Uterus (tissue), 4 donors: ENCODE measurements at places on chromosomes 16 and 17.

DNA sequence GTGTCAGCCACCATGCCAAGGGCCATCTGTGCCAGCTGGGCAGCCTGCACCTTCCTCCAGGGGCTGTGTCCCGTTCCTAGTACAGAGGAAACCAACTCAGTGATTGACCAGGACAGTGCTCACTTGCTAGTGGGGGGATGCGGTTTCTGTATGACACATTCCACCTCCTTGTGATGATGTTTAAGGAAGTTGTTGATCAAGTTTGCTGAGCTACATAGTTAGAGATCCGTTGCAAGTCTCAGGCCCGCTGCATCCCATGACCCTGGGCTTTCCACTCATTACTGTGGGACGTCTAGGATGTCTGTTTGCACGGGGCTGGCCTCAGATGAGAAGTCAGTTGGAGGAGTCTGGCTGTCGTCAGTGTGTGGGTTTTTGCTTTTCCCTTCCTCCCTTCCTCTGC is 33.6 kb downstream of the RNF213 start:
- no peak for DNase-seq

DNA sequence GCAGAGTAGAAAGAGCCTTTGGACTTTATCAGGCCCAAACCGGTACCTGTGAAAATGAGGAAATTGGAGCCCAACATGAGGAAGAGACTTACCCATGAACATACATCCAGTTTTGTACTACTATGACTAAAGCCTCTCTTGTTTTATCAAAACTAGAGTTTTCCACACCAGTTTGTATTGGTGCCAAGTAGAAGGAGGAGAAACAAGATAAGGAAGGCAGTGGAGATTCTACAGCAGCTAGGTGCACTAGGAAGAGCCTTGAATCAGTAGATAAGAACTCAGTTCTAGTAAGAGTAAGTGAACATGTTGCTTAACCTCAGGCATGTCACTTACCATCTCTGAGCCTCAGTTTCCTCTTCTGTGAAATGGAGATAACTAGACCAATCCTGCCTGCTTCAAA is 13.7 kb upstream of the TMEM132E start:
- no peak for DNase-seq

- DNase-seq, result no peak
These were observed 74.9 kb downstream of the CMIP start for GRCh38 chr16:81519301-81520150.

- DNase-seq, result no peak
These were observed 26.7 kb downstream of the SMIM36 start for GRCh38 chr17:55484575-55484974.

GRCh38 chr16:21159281-21159951 is 942 bp downstream of the LDAF1 start:
- DNase-seq, result peak; percentile 31

DNA sequence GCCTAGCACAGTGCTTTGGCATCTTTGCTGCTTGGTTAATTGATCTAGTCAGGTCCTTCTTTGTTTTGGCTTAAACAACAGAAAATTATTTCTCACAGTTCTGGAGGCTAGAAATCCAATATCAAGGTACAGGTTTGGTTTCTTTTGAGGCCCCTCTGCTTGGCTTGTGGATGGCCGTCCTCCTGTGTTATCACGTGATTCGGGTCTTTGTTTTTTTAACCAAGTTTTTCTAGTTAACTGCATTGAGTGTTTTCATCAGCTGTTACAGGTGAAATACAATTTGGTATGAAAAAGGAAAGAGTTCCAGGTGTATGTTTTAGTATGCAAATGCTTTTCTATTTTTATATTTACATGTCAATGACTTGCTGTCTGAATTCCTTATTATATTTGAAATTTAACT is 2.8 kb downstream of the NLK start:
- DNase-seq, result no peak

- DNase-seq, result no peak
These were observed 6.6 kb downstream of the CYGB start for GRCh38 chr17:76530811-76531485.

GRCh38 chr17:13518261-13519000 is 83.3 kb downstream of the HS3ST3A1 start:
- peak; percentile 35 for DNase-seq

DNA sequence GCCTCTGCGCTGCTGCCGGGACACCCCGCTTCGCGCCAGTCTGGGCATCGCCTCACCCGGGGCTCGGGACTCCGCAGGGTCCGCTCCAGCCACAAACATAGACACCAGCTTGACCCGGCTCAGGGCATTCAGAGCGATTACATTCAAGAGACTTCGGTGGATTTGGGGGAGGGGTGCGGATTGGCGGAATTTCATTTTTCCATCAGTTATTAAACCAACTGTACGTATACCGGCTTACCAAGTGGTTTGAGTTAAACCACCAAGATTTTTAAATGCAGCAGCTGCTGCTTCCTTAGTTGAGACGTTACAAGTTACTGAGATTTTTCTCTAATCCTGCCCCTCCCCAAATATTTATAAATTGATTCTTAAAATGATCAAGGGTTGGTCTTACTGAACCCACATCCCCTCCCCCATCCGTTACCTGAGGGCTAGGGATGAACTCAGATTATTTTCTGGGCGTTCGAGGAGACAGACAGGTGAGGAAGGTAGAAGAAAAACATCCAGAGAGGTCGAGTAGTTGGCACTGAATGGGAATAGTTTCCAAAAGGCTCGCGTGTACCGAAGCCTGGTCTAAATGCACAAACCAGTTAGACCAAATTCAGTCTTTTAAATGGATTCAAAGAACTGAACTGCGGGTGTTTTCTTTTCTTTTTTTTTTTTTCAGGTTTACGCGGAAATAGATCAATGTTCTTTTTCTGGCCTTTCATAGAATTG is 1.5 kb downstream of the CRHR1 start:
- no peak for DNase-seq

DNA sequence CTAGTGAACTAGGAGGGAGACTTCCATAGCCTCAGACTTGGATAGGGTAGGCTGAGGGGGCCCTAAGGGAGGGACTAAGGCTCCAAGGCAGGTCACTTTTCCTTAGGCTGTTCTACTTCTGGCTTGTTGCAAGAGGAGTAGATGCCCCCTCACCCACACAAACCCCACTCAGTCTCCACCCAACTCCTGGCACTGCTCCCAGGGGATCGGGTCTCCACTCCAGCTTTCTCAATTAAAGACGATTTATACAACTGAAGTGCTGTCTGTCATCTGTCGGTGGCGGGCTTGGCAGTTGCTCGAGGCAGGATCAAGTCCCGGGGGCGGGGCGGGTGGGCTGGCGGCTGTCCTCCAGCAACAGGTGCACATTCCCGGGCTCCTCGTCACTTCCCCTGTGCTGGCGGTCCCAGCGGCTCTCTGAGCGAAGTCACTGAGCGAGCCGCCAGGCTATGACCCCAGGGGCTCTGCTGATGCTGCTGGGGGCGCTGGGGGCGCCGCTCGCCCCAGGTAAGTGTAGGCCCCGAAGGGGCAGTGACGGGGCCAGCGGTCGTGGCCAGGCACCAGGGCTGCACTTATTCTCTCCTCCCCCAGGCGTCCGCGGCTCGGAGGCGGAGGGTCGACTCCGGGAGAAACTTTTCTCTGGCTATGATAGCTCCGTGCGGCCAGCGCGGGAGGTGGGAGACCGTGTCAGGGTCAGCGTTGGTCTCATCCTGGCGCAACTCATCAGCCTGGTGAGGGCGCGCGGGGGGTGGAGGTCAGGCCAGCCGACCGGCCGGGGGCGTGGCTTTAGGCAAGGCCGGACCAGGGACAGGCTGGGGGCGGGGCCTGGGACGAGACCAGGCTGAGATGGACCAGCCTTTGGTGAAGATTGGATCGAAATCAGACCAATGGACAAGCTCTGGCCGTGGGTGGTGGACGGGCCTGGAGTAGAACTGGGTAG is at the start of gene CHRNB1:
TSS of gene CHRNB1 (plus strand) at position 380 of the 937 bp plus-strand sequence. CDS start at position 447, 67 bp downstream.
- peak; percentile 54 for DNase-seq

DNA sequence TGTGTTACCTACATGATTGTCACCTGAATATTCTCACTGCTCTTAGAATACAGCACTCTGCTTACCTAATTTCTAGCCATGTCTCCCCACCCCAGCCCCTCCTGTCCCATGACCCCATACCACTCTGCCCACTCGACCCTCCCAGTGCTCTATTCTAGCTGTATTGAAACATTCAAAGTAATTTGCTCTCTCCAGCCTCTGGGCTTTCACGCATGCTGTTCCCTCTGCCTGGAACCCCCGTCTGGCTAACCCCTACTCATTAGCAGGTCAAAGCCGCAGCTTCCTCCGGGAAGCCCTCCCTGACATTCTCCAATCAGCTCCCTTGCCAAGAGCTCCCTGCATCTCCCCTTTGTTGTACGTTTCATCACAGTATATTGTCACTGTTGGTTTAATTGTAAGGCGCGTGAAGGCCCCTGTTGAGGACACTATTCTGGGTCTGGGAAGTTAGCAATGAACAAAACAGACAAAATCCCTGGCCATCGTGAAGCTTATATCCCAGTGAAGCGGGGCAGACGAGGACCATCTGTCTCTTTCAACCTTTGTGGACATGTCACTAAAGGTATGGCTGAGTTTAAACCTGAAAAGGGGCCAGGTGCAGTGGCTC is 72.3 kb upstream of the LHX1 start:
- DNase-seq, result no peak

DNA sequence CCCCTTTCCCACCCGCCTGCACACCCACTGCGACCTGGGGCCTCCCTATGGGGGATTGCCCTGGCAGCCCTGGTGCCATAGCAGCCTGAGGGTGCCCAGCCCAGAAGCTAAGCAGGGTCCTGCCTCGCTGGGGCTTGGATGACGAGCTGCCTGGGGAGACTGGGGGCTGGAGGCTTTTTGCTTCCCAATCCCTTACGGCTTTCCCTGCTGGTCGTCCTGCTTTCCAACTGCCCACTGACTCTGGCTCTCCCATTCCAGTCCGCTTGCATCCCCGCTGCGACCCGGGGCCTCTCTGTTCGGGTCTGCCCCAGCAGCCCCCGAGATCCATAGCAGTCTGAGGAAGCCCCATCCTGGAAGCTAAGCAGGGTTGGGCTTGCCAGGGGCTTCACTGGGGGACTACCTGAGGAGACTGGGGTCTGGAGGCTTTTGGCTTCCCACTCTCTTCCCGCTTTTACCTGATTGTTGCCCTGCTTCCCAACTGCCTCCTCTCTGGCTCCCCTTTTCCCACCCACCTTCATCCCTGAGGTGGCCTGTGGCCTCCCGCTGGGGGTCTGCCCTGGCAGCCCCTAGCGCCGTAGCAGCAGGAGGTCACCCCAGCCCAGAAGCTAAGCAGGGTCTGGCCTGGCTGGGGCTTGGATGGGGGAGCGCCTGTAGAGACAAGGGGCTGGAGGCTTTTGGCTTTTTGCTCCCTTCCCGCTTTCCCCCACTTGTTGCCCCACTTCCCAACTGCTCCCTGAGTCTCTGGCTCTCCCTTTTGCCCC is 2292.8 kb downstream of the TP53TG3F start:
- no peak for DNase-seq

- no peak for DNase-seq
These were observed 10.1 kb upstream of the SLC25A39 start for GRCh38 chr17:44334727-44335126.

DNA sequence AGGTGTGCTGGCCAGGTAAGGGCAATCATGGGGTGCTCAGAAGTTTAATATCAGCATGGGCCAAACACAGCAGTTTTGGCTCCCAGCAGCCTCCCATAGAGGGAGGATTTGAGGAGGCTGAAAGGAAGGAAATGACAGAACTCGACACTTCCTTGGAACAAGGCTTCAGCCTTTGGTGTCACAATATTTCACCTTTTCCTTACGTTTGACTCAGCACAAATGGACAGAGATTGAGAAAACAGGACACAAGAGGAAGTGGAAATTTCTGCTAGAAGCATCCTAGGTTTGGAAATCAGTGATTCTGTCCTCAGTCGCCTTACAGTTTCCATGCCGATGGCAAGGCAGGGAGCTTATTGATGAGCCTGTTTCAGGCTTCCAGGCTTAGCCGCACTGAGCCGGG is 181.4 kb downstream of the MAF start:
- DNase-seq, result no peak

DNA sequence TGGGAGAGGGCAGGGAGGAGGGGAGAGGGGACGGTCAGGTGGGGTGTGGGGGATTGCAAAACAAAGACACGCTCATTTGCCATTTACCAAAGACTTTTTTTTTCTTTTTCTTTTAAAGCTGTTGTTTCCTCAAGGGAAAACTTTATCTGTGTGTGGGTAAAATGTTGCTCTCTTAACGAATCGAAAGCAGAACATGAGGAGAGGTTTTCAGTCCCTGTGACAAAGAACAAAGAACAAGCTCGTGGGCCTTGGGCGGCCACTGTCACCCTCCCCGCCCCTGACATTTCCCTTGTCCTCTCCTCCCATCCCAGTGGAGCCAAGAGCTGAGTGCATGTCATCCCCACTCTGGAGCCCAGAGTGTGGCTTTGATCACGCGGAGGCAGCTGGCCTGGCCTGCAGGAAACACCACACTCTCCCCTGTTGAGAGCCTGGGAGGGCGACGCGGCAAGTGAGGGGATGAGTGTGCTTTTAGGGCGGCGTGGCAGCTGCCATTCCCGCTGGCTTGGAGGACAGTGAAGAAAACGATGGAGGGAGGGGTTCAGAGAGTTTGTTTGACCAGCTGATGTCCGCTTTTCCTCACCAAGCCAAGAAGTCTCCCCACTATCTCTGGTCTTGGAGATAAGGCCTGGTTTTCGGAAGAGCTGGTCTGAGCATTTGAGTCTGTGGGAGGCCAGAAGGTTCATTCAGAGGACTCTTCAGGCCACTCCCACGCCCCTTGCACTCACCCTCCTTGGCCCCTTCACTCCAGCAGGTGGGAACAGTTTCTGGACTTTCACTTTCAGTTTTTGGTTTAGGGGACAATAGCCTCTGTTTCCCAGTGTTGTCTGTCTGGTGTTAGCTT is 11.4 kb downstream of the CCR7 start:
- DNase-seq, result peak; percentile 77

- peak; percentile 79 for DNase-seq
These were observed 1.1 kb upstream of the MYH11 start for GRCh38 chr16:15857724-15858560.

DNA sequence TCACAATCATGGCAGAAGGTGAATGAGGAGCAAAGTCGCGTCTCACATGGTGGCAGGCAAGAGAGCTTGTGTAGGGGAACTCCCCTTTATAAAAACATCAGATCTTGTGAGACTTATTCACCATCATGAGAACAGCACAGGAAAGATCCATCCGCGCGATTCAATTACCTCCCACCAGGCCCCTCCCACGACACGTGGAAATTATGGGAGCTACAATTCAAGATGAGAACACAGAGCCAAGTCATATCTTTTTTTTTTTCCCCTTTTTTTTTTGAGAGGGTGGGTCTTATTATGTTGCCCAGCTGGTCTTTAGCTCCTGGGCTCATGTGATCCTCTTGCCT is 60.0 kb downstream of the RPTOR start:
- no peak for DNase-seq

- DNase-seq, result peak; percentile 69
These were observed 5.2 kb downstream of the CISD3 start for GRCh38 chr17:38735161-38735997.

GRCh38 chr16:67199808-67200198 is 872 bp downstream of the ELMO3 start:
- DNase-seq, result no peak

- no peak for DNase-seq
These were observed 506.8 kb downstream of the TMEM114 start for GRCh38 chr16:8083560-8083959.

GRCh38 chr16:68155425-68155824 is 70.3 kb downstream of the NFATC3 start:
- no peak for DNase-seq

GRCh38 chr17:78227455-78227916 is 3.9 kb upstream of the TMEM235 start:
- no peak for DNase-seq

GRCh38 chr17:76473541-76473985 is 6.2 kb downstream of the AANAT start:
- no peak for DNase-seq
